ENCODE measurements at places on chromosomes 7 and 10.

DNA sequence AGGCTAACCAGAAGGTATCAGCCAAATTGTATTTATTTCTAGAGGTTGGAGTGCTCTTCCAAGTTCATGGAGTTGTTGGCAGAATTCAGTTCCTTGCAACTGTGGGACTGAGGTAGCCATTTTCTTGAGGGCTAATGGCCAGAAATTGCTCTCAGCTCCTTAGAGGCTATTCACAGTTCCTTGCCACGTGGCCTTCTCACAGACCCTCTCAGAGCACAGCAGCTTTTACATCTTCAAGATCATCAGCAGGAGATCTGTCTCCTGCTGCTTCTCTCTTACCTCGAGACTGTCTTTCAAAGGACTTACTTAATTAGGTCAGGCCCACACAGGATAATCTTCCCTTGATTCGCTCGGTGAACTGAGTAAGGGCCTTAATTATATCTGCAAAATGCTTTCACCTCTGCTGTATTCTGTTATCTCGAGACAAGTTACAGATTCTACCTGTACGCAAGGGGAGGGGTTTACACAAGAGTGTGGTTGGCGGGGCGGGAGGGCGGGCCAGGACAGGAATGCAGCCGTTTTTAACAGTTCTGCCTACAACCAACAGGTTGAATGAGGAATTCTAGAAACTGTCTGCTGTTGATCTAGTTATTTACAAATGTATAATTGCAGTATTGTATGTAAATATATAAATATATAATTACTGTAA lies 15.0 kb downstream of the MIOS start:
- no peak for DNase-seq

- no peak for DNase-seq
Observed at GRCh38 chr7:54833001-54833467, 74.0 kb upstream of the SEC61G start.

DNA sequence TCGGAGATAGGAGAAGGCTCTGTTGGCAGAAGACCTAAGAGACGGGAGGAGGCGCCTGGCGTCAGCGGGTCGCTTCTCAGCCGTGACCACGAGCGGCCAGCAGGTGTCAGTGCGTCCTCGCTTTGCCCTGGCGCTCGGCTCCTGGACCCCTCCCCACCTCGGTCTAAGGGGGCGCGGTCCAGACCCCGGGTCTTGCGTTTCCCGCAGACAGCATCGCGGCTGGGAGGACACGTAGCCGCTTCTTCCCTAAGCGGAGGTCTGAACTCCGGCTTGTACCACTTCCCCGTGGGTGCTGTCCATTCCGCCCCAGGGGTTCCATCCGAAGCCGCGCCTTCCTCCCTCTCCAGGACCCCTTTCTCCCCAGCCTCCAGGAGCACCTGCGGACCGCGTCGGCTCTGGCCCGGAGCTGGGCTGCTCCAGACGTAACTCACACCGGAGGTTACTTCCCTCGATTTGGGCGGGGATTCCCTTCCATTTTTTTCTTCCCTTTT lies 593 bp upstream of the ADRA2A start:
- DNase-seq = peak; percentile 37

DNA sequence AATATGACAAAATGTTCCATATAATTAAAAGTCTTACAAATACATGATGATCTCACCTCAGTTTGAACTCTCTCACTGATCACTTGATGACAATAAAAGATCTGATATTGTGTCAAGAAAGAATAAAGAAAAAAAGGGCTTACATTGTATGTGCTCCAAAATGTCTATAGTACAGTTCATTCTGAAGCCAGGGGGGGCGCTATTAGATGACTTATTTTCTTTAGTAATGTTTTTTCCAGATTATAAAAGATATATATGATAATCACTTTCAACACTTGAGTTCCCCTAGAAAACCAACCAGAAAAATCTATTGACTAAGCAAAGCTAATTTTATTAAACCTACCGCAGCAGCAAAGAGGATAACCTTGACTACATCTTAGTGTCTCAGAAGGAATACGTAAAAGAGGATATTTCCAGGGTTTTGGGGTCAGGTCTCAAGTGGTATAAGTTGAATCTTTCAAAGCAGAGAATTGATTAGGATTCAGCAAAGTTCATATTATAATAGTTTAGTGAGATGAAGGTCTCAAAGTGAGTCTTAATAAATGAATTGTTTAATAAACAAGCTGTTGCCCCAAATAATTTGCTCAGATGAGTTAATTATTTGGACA lies 55.8 kb downstream of the PTN start:
- DNase-seq = no peak

GRCh38 chr7:146090023-146090645 lies 26.5 kb upstream of the CNTNAP2 start:
- DNase-seq = peak; percentile 2

GRCh38 chr7:44634187-44634838 lies 27.9 kb downstream of the OGDH start:
- no peak for DNase-seq

- no peak for DNase-seq
Observed at GRCh38 chr7:44736896-44737295, 11.8 kb upstream of the ZMIZ2 start.

DNA sequence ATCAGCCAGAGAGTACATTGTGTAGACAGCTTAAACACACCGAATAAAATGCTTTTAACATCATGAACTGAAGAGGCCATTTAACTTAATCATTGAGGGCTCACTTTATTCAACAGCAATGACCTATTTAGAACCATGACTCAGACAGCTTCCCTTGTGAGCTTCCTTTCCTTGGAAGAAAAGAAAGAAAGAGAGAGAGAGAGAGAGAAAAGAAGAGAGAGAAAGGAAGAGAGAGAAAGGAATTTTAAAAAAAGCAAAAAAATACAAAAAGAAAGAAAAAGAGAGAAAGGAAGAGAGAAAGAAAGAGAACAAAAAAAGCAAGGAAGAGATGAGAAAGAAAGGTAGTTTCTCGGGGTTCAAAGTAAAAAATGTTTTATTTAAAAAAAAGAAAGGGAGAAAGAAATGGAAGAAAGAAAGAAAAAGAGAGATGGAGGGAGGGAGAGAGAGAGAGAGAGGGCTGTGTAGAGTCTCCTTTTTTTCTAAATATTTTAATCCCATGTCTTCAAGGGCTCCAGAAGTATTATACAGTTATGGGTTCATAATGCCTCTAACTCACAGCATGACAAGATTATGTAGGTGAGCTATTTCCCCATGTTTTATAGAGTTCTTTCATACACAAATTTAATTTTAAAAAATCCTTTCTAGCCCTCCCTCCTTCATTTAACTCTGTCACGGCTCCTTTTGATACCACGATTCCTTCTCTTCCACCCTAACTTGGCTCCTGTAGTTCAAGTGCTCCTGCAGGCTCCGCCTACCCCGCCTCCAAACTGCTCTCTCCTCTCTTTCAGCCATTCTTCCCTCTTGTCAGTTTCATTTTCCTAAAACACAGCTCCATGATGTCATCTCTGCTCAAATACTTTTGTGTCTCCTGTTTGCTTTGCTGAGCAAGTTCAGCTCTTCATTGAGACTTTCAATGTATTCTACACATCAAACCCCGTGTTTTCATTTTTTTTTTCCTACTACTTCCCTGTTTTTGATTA lies 85.5 kb downstream of the PRTFDC1 start:
- DNase-seq = peak; percentile 79

- DNase-seq = no peak
Observed at GRCh38 chr10:30154561-30154960, 95.2 kb upstream of the JCAD start.

DNA sequence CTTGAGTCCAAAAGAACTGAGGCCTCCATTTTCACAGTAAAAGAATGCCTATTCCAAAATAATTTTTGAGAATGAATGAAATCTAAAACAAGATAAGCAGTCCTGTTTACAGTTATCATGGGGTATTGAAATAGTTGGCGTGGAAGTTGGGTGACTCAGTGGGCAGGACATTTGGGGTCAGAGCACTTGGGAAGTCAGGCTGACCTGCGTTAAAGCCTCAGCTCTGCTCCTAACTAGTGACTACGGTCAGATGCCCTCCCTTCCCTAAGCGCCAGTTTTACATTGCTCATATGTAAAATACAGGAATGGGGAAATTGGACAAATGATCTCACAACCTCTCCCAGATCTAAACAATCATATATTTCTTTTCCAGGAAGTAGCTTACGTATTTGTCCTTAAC lies 2.3 kb upstream of the PAPSS2 start:
- DNase-seq = peak; percentile 90

DNA sequence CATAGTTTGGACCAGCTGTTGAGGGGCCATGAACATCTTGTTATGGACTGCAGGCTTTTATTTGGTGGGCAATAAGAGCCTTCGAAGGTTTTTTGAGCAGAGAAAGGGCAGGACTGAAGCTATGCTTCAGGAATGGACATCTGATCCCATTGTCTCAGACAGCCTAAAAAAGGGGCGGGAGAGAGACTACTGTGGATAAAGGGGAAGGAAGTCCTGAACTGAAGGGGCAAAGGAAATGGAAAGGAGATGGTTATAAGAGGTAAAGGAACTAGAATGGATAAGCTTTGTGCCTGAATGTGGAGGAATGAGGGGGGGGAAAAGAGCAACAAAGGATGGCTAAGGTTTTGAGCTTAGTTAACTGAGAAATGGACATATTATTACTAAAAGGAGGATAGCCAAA lies 172.5 kb downstream of the SKAP2 start:
- DNase-seq = no peak

DNA sequence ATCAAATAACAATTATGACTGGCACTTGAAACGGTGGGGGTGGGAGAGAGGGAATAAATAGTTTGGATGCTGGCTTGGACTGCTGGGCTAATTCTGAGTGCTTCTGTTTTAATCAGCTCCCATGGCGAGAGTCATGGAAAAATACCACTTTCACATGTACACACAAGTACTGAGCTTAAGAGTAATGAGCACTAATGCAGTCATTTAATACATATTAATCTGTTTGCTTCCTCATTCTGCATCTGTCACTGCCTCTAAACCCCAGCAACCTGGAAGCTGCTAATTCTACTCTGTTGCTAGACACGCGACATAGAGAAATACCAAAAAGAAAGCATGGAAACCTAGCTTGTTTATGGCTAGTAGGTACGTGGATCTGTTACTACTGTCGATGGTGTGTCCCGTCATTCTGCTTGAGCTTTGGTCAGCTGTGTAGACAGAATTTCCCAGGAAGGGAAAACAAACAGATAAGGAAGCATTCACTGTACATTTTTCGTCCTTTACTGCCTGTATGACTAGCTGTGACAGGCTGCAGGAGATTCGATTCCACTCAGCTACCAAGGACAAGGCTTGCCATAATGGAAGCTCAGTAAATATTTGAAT lies 238.8 kb downstream of the BAMBI start:
- DNase-seq = no peak

GRCh38 chr10:51170518-51171245 lies 96.4 kb downstream of the PRKG1 start:
- peak; percentile 41 for DNase-seq

GRCh38 chr10:69049566-69049961 lies 38.3 kb upstream of the SRGN start:
- DNase-seq = no peak

DNA sequence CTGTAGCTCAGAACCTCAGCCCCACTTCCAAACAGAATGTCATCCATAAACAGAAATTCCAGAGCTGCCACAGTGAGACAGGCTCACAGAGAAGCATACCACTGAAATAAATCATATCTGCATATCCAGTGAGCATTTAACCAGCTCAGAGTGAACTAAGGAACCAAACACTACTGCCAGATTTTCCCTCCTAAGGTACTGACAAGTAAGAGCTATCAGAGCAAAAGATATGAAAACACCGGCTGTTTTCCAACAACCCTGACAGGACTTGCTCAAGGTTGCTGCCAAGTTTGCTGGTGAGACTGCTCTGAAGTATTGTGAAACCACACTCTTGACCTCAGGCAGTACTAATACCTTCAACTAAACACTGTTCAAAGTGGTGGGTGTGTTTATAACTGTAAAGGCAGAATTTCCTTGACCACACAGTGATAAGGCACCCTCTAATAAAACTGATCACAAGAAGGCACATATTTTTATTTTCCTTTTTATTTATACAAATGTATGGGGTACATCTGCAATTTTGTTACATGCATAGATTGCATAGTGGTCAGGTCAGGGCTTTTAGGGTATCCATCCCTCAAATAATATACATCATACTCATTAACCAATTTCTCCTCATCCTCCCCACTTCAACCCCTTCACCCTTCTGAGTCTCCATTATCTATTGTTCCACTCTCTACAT lies 18.3 kb downstream of the SGMS1 start:
- peak; percentile 100 for DNase-seq

GRCh38 chr7:35355199-35355598 lies 101.3 kb upstream of the TBX20 start:
- no peak for DNase-seq

- DNase-seq = no peak
Observed at GRCh38 chr7:133805426-133805825, 321.7 kb upstream of the LRGUK start.

DNA sequence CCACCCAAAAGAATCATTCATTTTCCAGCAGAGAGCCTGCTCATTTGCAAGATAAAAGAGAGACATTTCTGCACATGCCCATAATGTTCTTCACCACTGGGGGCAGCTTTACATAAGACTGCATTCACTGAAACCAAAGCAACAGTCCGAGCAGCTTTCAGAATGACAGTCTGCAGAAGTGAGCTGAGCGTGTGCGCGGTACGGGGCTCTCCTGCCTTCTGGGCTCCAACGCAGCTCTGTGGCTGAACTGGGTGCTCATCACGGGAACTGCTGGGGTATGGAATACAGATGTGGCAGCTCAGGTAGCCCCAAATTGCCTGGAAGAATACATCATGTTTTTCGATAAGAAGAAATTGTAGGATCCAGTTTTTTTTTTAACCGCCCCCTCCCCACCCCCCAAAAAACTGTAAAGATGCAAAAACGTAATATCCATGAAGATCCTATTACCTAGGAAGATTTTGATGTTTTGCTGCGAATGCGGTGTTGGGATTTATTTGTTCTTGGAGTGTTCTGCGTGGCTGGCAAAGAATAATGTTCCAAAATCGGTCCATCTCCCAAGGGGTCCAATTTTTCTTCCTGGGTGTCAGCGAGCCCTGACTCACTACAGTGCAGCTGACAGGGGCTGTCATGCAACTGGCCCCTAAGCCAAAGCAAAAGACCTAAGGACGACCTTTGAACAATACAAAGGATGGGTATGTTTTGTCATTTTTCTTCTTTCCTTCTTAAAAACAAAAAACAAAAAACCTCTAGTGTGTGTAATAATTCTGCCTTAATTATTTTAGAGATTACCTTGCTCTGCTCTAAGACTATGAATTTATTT lies at the start of gene LRRTM3:
Gene LRRTM3 (plus strand): TSS at position 141 of the 820 bp plus-strand sequence.
- DNase-seq = peak; percentile 62

GRCh38 chr10:110597476-110597875 lies 30.0 kb downstream of the SMC3 start:
- DNase-seq = no peak

GRCh38 chr10:93615576-93616235 lies 3.4 kb downstream of the PDE6C start:
- DNase-seq = no peak

- DNase-seq = no peak
Observed at GRCh38 chr7:146926841-146927240, 810.2 kb downstream of the CNTNAP2 start.

DNA sequence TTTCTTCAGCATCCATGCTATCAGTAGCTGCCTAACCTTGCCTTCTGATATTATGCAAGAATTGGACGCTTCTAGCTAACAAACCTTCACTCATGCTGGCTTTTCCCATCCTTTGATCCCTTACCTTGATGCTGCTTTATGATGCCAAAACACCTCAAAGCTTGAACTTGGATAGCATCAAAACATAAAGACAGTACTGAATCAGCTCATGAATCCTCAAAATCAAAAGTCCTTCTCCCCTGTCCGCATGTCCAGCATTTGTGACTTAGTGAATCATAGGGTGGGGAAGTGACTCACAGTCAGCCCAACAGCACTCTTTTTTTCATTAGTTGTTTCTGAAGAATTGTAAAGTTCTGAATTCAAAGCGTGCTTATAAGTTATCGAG lies 89.5 kb upstream of the PIK3CG start:
- DNase-seq = peak; percentile 77

- peak; percentile 91 for DNase-seq
Observed at GRCh38 chr10:44935201-44935965, 24.2 kb upstream of the RASSF4 start.

Measured in fibroblast of the aortic adventitia (primary cell).